B cell (primary cell): ENCODE measurements at places on chromosomes 4 and X. TPM values are rescaled to one million over a fixed set of nuclear protein-coding genes. Genes with fewer than 3 reads are reported as not detected.

- no peak for DNase-seq
- H3K4me1 ChIP-seq: no peaks in the 10 kb centered on the region
- no peak overlapping the region for H3K4me3 ChIP-seq
- no peaks in the 10 kb centered on the region for H3K36me3 ChIP-seq
- no peak overlapping the region for H3K27ac ChIP-seq
Measured at GRCh38 chr4:168863719-168864647, 146.1 kb downstream of the CBR4 start.

GRCh38 chr4:10554694-10555093 lies 97.5 kb upstream of the ZNF518B start:
- H3K4me3 ChIP-seq: no peak overlapping the region
- DNase-seq: peak; percentile 67
- H3K27me3 ChIP-seq: no peaks in the 10 kb centered on the region
- H3K36me3 ChIP-seq: no peaks in the 10 kb centered on the region

GRCh38 chr4:39068907-39069306 lies 6.9 kb downstream of the KLHL5 start:
- no peak for DNase-seq
- no peak overlapping the region for H3K4me3 ChIP-seq

GRCh38 chr4:89152972-89153371 lies 41.6 kb downstream of the TIGD2 start:
- H3K4me1 ChIP-seq: no peaks in the 10 kb centered on the region
- no peak overlapping the region for H3K4me3 ChIP-seq
- H3K36me3 ChIP-seq: no peaks in the 10 kb centered on the region

- H3K36me3 ChIP-seq: no peaks in the 10 kb centered on the region
- DNase-seq: no peak
- no peak overlapping the region for H3K27ac ChIP-seq
- peaks cover 10% of the 10 kb centered on the region for H3K27me3 ChIP-seq
- no peak overlapping the region for H3K4me3 ChIP-seq
- no peaks in the 10 kb centered on the region for H3K4me1 ChIP-seq
Measured at GRCh38 chr4:121792966-121793365, 8.2 kb upstream of the EXOSC9 start.

GRCh38 chr4:6110681-6111353 lies 89.5 kb downstream of the JAKMIP1 start:
- no peak overlapping the region for H3K27ac ChIP-seq
- no peak overlapping the region for H3K4me3 ChIP-seq
- DNase-seq: no peak
- H3K27me3 ChIP-seq: no peaks in the 10 kb centered on the region

GRCh38 chr4:158768555-158769174 lies at the start of gene FNIP2:
Gene FNIP2 (plus strand): TSS chr4:158769026. CDS start chr4:158769213, 187 bp downstream.
- peaks cover 66% of the 10 kb centered on the region for H3K27me3 ChIP-seq
- H3K36me3 ChIP-seq: no peaks in the 10 kb centered on the region
- peaks cover 22% of the 10 kb centered on the region for H3K4me1 ChIP-seq
- DNase-seq: peak; percentile 69
- peak within 1 kb of the TSS; percentile 49 for H3K4me3 ChIP-seq
- H3K27ac ChIP-seq: no peak within 1 kb of the TSS

GRCh38 chr4:13659341-13660070 lies 32.0 kb upstream of the BOD1L1 start:
- peaks cover 10% of the 10 kb centered on the region for H3K4me1 ChIP-seq
- H3K4me3 ChIP-seq: no peak overlapping the region
- H3K27me3 ChIP-seq: no peaks in the 10 kb centered on the region
- no peaks in the 10 kb centered on the region for H3K36me3 ChIP-seq
- DNase-seq: no peak

TMEM187 gene
- total RNA-seq: 3.8 and 5.5 TPM in 2 replicates

FHIP1A gene
- total RNA-seq: 0.46 and 0.76 TPM in 2 replicates

PLP2 gene
- 194 and 196 TPM in 2 replicates for total RNA-seq

- no peak overlapping the region for H3K27ac ChIP-seq
- H3K4me1 ChIP-seq: no peaks in the 10 kb centered on the region
- H3K36me3 ChIP-seq: no peaks in the 10 kb centered on the region
- H3K27me3 ChIP-seq: no peaks in the 10 kb centered on the region
- DNase-seq: no peak
Measured at GRCh38 chr4:148094149-148094548, 348.1 kb downstream of the NR3C2 start.

GRCh38 chrX:113522814-113523213 lies 682.2 kb upstream of the AMOT start:
- H3K27ac ChIP-seq: no peak overlapping the region
- H3K4me1 ChIP-seq: peaks cover 5% of the 10 kb centered on the region
- H3K4me3 ChIP-seq: no peak overlapping the region

ANKRD50 gene
- 0.47 and 0.53 TPM in 2 replicates for total RNA-seq

MAGEB17 gene
- not detected in 2 replicates for total RNA-seq

HTR2C gene
- not detected in 2 replicates for total RNA-seq

- peak overlapping the region; percentile 86 for H3K27ac ChIP-seq
- DNase-seq: peak; percentile 57
- H3K4me3 ChIP-seq: peak overlapping the region; percentile 89
Measured at GRCh38 chr4:112284662-112285411, 867 bp downstream of the TIFA start.

- H3K4me1 ChIP-seq: no peaks in the 10 kb centered on the region
- no peak overlapping the region for H3K27ac ChIP-seq
- DNase-seq: no peak
- H3K4me3 ChIP-seq: no peak overlapping the region
- H3K27me3 ChIP-seq: no peaks in the 10 kb centered on the region
- no peaks in the 10 kb centered on the region for H3K36me3 ChIP-seq
Measured at GRCh38 chrX:38103857-38104812, 97.8 kb downstream of the SYTL5 start.

CTAG1A gene
- total RNA-seq: not detected in 2 replicates

DNA sequence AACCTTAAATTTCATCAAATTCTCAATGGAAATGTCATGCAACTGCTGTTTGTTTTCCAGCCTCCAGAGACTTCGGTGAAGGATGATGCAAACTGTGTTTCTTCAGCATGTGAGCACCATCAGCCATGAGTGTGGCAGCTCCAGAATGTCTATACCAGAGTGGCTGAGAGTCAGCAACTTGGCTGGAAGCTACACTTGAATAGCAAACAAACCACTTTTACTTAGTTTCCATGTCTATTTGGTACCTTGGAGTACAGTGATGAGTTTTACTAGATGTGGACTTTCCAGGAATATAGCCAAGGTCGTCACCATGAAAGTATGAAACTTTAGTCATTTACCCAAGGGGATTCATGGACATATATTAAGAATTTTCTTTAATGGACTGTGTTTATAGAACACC lies 4.3 kb upstream of the IL21 start:
- no peaks in the 10 kb centered on the region for H3K4me1 ChIP-seq
- no peak for DNase-seq
- no peak overlapping the region for H3K4me3 ChIP-seq

DNA sequence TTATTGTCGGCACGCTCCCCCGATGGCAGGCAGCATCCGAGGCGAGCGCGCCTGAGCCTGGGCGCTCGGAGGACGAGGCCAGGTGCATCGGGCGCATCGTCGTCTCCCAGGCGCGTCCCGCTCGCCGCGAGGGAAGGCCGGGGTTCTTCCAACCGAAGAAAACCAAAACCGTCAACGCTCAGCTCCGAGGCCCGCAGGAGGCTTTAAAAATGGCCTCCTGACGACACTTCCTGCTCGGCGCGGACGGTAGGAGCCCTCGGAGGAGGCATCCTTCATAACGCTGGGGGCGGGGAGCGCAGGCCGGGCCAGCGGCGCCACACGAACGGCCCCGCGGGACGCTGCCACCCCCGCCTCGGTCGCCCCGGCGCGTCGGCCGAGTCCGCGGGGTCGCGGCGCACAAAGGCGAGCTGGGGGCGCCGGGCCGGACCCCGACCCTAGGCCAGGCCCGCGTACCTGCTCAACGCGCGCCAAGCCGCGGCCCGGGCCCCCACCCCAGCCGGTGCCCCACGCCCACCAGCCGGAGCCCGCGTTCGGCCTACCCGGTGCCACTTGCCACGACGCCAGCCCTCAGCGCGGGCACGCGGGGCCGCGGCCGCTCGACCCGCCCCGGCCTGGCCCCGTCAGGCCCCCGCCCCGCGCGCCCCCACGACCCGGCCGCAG lies 501 bp downstream of the ZNF518B start:
- peaks cover 1% of the 10 kb centered on the region for H3K36me3 ChIP-seq
- peak; percentile 82 for DNase-seq
- H3K27me3 ChIP-seq: no peaks in the 10 kb centered on the region

ANK2 gene
- total RNA-seq: 3.6 and 4.2 TPM in 2 replicates

- no peaks in the 10 kb centered on the region for H3K27me3 ChIP-seq
- no peaks in the 10 kb centered on the region for H3K4me1 ChIP-seq
- DNase-seq: no peak
- no peaks in the 10 kb centered on the region for H3K36me3 ChIP-seq
- no peak overlapping the region for H3K4me3 ChIP-seq
Measured at GRCh38 chr4:100738196-100739165, 220.7 kb upstream of the EMCN start.

DNA sequence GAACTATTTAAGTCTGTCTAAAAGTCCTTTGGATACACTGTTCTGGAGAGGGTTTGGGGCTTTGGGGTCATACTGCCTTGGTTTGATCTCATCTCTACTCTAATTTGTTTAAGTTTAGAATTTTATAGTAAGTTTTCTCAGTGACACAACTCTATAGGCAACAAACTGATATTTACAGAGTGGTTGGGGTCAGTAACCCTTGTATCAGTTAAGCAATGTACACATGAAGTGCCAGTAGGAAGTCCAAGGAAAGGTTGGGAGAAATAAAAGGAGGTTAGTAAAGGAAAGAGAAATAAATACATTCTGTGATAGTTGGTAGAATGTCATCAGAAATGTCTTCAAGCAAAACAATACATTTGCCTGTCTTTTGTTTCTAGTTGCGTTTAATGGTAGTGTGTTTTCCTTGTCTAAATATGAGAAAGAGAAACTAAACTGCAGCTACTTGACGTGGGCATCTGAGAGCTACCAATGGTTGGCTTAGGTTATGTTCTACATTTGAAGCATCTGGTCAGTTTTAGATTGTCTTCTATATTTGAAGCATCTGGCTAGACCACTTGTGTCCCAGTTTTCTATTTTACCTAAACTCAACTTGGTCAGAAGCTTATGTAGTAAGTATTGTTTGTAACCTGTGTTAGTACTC lies 6.9 kb downstream of the ATP7A start:
- H3K4me1 ChIP-seq: peaks cover 1% of the 10 kb centered on the region
- H3K4me3 ChIP-seq: no peak overlapping the region
- no peak overlapping the region for H3K27ac ChIP-seq
- H3K27me3 ChIP-seq: no peaks in the 10 kb centered on the region

DNA sequence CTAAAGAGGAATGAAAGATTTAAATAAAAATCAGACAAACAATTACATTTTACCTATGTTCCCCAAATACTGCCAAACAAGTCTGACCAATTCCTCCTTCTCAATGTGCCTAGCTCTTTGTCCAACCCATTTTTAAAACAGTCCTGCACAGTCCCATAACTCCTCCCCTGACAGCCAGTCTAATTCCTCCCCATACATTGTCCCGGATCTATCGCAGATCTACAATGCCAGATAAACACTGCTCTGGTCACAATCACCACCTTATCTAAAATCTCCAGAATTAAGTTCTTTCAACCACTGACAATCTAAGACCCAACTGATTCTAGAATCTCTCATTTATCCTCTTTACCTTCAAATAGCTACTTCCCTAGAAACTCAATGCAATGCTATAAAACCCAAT lies 176.0 kb downstream of the APBB2 start:
- H3K36me3 ChIP-seq: no peaks in the 10 kb centered on the region
- no peak overlapping the region for H3K27ac ChIP-seq
- no peak overlapping the region for H3K4me3 ChIP-seq
- no peaks in the 10 kb centered on the region for H3K4me1 ChIP-seq

DNA sequence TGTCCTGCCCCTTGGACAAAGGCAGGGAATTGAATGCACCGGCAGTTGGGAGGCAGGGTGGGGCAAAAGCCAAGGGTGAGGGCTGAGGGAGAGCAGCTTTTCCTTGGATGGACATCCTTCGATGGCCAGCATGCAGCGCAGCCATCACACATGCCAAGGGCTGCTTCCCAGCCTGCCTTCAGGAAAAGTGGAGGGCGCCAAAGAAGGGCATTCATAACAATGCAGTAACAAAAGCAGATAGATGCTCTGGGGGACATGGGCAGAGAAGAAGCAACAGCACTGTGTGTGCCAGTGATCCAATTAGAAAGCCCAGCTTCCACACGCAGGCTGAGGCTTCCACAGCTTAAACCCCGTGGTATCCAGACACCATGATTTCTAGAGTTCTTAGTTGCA lies 71.5 kb downstream of the TSPAN5 start:
- no peaks in the 10 kb centered on the region for H3K27me3 ChIP-seq
- H3K4me3 ChIP-seq: no peak overlapping the region
- no peaks in the 10 kb centered on the region for H3K36me3 ChIP-seq
- DNase-seq: no peak

DNA sequence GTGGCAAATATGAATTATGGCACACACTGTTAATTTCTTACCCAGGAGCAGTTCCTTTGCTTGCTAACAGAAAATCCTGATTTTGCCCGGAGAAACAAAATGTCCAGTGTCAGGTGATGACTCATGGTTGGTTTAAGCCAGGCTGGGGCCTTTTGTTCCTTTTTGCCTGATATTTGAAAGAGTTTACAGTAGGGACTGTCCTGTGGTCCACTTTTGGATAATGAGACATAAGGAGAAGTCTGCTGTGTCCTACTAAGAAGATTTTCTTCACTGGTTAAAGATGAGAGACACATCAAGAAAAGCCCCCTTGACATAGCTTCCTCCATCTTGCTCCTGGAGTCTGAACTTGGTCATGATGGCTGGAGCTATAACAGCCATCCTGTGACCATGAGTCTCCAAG lies 12.1 kb upstream of the DRD5 start:
- H3K4me1 ChIP-seq: no peaks in the 10 kb centered on the region
- H3K27me3 ChIP-seq: no peaks in the 10 kb centered on the region
- H3K36me3 ChIP-seq: no peaks in the 10 kb centered on the region

GRCh38 chrX:149829751-149830191 lies 48.0 kb downstream of the MAGEA9 start:
- DNase-seq: peak; percentile 28
- no peaks in the 10 kb centered on the region for H3K27me3 ChIP-seq
- peaks cover 8% of the 10 kb centered on the region for H3K4me1 ChIP-seq
- H3K27ac ChIP-seq: no peak overlapping the region

GRCh38 chr4:98619180-98619579 lies 39.2 kb downstream of the TSPAN5 start:
- no peak overlapping the region for H3K27ac ChIP-seq
- DNase-seq: no peak
- no peaks in the 10 kb centered on the region for H3K27me3 ChIP-seq
- H3K36me3 ChIP-seq: no peaks in the 10 kb centered on the region
- H3K4me3 ChIP-seq: no peak overlapping the region

GRCh38 chr4:118082182-118082581 lies 47.9 kb downstream of the NDST3 start:
- H3K4me1 ChIP-seq: no peaks in the 10 kb centered on the region
- no peak for DNase-seq
- H3K4me3 ChIP-seq: no peak overlapping the region
- no peaks in the 10 kb centered on the region for H3K36me3 ChIP-seq
- H3K27me3 ChIP-seq: no peaks in the 10 kb centered on the region

- no peak for DNase-seq
- H3K4me1 ChIP-seq: no peaks in the 10 kb centered on the region
- no peak overlapping the region for H3K27ac ChIP-seq
Measured at GRCh38 chr4:72494156-72494555, 74.9 kb downstream of the ADAMTS3 start.

- H3K36me3 ChIP-seq: no peaks in the 10 kb centered on the region
- no peaks in the 10 kb centered on the region for H3K27me3 ChIP-seq
- H3K27ac ChIP-seq: no peak overlapping the region
- no peak overlapping the region for H3K4me3 ChIP-seq
Measured at GRCh38 chrX:16931371-16931770, 15.1 kb upstream of the REPS2 start.

SCML2 gene
- total RNA-seq: 1.3 TPM in 2 replicates
